CD4-positive, alpha-beta T cell treated with Interleukin-2 at 100 ng/mL for 4 hours (primary cell): ENCODE measurements at places on chromosomes 11 and 22.

DNA sequence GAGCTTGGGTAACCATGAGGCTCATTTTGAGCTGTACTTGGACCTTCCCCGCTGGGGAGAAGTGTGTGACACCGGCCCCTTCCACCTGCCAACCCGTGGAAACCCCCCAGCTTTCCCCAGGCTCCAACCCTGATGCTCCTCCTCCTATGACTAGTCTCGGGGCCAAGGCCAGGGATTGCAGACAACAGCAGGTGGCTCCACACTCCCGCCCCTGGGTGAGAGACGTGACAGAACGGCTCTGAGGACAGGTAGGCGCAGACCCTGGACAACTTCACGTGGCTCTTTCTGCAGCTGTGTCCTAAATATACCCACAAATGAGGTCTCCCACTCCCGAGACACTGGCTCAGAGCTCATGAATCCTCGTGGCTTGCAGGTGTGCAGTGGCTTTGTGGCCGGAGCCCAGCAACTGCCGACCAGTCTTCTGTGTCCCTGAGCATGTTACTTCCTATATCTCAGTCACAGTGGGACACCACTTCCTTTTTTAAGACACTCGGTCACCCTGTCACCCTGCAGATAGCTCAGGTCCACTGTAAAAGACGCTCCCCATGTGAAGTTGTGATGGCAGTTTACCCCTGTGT lies 55.2 kb downstream of the NECTIN1 start:
- peak; percentile 5 for DNase-seq

DNA sequence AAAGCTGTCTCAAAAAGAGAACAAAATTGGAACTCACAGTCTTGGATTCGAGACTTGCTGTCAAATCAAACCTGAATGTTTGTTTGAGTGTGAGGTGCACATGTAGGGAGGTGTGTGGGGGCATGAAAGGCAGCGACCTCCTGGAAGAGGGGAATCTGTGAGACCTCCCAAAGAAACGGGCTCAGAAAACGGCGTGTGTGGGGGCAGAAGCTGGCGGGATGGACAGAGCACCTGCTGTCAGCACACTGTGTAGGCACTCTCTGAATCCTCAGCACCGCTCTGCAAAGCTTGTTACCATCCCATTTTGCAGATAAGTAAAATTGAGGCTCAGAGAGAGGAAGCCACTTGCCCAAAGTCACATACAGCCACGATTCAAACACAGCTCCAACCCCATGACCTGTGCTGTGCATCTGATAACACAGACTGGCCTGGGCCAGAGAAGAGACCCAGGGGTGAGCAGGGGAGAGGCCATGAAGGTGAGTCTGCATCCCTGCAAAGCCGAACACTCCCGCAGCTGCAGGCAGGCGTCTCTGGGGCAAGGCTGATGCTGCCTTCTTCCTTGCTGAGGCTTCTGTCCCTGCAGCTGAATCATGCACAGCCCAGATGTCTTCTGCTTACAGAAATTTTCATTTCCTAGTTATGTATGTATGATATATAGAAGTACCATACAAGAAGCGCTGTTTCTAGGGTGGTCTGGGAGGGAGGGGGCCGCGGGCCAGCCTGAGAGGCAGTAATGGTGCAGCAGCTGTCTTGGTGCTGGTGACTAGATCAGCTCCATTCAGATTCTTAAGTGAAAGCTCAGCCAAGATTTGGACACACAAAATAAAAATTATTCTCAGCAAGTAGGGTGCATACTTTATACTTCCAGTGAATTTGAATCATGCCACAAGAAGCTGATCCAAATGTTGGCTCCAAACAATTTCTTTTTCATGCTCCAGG lies 67.3 kb upstream of the SHISAL1 start:
- DNase-seq = no peak

GRCh38 chr22:47802421-47802820 lies 1040.0 kb downstream of the TBC1D22A start:
- no peak for DNase-seq

GRCh38 chr11:133608496-133608895 lies 76.2 kb upstream of the OPCML start:
- DNase-seq = no peak

- DNase-seq = no peak
These were observed 76.9 kb downstream of the DSCAML1 start for GRCh38 chr11:117720061-117720511.

- no peak for DNase-seq
These were observed 22.9 kb downstream of the ATG13 start for GRCh38 chr11:46640036-46640788.

DNA sequence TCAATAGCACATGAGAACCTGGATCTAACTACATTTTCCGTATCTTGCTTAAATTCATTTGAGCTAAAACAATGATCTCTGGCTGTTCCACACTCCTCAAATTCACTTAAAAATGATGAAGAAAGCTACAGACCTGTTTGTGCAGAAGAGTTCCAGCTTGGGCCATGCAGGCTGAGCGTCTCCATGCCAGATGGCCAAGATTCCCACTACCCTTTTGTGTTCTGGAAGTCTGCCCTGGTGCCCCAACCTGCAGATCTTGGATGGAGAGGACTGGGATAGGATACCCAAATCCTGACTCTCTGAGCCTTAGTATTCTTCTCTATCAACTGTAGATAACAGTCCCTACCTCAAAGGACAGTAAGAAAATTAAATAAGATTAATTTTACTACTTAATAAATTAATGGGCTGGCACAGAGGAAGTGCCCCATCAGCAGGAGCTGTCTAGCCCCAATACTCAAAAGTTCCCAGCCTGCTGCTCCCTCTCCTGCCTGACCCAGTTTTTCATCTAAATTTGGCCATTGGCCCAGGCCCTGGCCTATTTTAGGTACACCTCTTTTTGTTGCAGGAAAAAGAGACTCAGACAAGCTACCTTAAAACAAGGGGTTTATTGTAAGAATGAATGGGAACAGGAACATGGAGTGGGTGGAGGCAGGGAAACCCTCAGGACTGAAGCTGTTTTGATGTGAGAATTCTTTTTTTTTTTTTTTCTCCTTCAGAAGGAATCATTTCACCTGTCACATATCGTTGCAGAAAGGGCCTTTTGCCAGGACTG lies 81.4 kb upstream of the GRK3 start:
- no peak for DNase-seq

- no peak for DNase-seq
These were observed 78.3 kb downstream of the RNF169 start for GRCh38 chr11:74826901-74827300.

GRCh38 chr11:46628961-46629360 lies 11.6 kb downstream of the ATG13 start:
- no peak for DNase-seq

DNA sequence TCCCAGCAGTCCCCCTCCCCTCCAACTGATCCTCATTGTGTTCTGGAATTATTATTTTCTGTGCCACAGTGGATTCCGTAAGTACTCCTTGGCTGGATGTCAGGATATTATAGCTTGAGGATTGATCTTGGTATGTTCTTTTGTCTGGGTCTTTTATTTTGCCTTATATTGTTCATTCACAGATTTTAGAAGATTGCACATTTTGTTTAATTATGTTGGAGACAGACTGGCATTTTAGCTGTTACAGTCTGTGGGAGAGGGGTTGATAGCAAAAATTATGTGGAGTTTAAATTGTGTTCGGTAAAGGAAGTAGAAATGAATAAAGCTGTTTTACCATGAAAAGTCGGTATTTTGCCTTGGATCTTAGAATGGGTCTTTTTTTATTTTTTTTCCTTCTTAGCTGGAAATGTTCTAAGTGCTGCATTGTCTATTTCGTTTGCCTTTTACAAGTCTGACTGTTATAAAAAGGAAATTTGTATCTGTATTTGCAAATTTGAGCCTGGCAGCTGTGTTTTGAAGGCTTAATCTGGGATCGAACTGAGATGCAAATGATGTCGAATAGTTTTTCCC lies 141.9 kb upstream of the TTC12 start:
- no peak for DNase-seq

- no peak for DNase-seq
These were observed 366.2 kb upstream of the CCDC179 start for GRCh38 chr11:23226331-23227077.

DNA sequence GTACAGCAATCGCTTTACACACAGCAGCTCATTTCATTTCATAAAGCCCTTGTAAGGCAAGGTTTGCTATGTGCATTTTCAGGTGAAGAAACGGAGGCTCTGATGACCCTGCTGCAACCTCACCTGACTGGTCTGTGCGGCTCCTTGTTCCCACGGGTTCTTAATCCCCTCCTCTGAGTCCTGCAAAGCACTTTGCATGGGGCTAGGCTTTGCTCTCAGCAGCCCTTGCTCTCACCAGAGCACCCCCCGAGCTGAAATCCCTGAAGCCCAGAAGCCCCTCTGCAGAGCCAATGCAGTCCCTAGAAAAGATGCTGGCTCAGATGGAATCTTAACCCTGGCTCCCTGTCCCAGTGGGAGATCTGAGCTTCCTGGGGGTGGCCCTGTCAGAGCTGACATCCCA lies 11.0 kb upstream of the APOL6 start:
- DNase-seq = no peak

- DNase-seq = peak; percentile 76
These were observed 2.8 kb downstream of the PARVB start for GRCh38 chr22:44026630-44027511.

GRCh38 chr11:8263109-8263768 lies 439 bp downstream of the LMO1 start:
- DNase-seq = no peak

DNA sequence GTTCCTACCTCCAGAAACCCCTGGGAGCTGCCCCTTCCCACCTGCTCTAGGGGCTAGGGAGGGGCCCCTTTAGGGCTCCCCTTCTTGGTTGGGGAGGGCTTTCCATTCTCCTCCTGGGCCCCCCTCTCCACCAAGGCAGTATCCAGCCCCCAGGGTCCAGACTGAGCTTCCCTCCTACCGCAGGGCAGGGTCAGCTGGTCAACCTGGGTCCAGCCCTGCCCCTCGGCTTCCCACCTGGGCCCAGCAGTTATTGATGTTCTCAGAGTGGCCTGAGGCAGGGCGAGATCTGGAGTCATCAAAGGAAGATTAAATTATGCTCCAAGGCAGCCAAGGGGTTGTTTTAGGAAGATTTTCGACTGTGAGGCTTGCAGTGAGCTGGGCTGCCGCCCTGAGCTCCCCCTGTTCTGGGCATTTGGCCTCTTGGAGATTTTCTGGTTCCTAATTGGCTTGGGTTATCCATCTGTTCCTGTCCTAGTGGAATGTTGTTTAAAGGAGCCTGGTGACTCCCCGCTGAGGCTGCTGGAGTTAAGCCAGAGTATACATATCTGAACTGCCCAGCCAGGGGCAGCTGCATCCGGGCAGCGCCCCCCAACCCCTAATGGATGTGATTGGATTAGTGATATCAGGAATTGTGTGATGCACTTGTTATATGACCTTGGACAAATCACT lies 1.8 kb upstream of the SLC22A8 start:
- no peak for DNase-seq

GRCh38 chr11:116357784-116358544 lies 414.8 kb downstream of the BUD13 start:
- DNase-seq = no peak

GRCh38 chr11:105033343-105033742 lies 1.6 kb downstream of the CASP1 start:
- DNase-seq = no peak

GRCh38 chr22:21026783-21027692 lies 5.3 kb downstream of the SLC7A4 start:
- DNase-seq = no peak

DNA sequence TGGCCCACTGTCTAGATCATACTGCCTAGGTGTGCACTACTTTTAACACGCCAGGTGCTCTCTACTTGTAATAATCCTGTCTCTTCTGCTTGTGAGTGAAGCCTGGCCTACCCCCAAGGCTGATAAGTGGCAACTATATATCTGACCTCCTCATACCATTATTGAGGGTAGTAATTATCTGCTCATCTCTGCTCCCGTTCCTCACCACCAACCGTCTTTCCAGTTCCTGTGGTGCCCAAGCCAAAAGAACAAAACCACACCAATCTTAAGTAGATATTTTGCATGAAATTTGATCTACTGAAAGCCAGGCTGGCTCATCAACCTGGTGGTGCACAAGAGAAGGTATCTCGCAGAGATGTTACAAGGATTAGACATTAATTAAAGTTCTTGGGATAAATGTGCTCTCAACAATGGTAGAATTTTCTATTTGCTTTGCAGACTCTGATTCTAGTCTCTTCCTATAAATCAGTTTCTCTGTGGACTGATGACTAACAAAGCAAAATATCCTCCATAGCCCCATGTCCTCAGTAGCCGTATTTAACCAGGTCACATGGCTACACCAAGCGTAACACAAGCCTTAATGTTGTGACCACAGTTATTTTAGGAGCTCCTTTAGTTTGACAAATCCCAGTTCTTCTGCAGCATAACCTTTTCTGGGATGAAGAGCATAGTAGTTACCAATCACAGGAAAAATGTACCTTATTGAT lies 267.2 kb downstream of the NTM start:
- DNase-seq = no peak

- no peak for DNase-seq
These were observed 6.7 kb downstream of the INCENP start for GRCh38 chr11:62130283-62131169.

DNA sequence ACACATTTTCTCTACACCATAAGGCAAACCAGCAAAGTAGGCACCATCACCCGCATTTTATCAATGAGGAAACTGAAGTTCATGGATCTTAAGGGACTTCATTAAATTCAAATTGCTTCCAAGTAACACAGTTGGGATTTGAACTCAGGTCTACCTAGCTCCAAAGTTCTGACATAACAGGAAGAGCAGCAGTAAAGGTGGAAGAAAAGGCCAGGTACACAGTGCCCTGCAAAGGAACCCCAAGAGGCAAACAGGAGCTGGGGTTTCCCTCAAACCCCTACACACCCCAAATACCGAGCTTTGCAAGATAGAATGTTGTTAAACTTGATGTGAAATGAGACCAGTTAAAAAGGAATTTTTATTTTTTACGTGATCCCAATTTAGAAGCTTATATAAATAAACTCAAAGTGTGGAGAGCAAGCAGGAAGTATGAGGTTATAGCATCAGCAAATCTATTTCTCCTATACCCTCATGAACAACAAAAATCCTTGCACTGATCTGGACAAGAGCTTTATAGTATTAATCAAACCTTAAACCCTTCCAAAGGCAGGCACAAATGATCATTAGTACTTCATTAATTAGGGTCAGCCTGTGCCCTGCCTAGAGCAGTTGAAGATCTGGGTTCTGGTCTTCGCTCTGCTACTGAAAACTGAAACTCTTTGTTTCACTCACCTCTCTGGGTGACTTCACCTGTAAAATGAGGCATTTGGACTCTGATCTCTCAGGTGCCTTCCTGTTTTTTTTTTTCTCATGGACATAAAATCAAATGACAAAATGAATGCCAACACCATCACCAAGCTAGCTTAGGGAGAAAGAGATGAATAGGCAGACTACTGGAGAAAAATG lies 36.5 kb downstream of the SYTL2 start:
- no peak for DNase-seq

GRCh38 chr11:112689851-112690250 lies 271.4 kb upstream of the NCAM1 start:
- no peak for DNase-seq

DNA sequence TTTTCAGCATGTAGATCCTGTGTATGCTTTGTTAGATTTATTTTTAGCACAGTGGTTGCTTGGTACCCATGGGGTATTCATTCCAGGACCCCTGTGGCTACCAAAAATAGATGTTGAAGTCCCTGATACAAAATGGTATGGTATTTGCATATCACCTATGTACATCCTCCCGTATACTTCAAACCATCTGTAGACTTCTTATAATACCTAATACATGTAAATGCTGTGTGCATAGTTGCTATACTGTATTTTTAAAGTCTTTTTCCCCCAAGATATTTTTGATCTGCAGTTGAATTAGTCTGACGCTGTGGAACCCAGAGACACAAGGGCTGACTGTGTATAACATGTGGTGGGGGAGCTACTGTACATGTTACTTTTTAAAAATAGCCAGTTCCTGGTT lies 101.1 kb downstream of the ATXN10 start:
- DNase-seq = no peak

GRCh38 chr11:114925591-114925990 lies 247.3 kb downstream of the NXPE2 start:
- no peak for DNase-seq
